ENCODE measurements at places on chromosomes 6 and 20.

DNA sequence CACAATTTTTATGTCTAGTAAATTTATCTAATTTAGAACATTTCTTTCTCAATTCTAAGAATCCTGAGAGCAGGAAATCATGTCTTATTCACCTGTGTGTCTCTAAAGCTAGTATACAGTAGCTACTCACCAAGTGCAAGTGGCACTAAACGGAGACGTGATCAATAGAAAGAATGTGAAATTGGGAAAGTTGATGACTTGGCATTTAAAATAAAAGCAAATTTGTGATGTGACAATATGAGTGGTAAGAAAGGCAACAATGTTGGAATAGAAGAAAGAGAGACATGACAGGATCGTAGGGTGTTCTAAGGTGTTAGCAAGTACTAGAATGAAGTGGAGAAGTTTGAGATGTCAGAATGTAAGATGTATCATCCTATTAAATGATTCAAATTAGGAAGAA lies 725.9 kb downstream of the BCKDHB start:
- DNase-seq, result no peak

DNA sequence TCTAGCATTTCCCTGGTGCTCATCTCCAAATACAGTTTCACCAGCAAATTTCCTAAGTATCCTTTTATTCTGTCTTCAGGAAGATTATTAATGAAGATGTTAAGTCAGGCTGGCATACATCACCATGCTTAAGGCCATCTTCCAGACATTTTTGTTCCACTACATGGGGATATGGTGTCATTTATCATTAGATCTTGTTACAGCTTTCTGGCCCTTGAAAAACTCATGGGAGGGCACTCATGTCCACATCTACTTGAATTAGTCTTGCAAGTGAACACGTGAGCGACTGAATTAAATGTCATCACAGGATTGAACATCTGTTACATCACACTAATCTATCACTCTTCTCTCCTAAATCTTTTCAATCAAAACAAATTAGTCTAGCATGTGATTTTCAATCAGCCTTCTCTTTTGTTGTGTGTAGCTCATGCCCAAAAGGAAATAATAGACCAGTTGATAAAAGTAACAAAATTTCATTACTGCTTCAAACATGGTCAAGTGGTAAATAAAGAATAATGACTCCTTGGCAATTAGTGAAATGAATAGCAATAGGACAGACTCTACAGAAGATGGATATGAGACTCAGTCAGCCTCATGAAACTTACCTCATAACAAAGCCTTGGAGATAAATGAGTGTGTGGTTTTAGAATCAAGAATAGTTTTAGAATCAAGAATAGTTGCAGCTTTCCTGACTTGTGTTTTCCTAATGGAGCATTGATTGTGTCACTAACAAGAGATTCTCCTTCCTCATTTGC lies 80.5 kb downstream of the MTFR2 start:
- no peak for DNase-seq

DNA sequence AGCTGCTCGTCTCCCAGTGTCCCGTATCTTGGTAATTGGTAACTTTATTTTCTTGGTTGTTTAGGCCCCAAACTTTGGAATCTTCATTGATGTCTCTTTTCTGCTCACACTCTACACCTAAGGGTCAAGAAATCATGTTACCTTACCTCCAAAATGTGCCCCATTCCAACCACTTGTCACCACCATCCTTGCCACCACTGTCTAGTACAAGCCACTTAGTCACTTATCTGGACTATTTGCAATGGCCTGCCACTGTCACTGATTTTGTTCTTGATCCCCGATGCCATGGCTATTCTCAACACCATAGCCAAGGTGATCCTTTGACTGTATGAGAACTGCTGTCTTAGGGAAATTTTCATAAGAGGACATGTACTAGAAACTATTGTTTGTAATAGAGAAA lies 46.0 kb upstream of the SLC22A16 start:
- DNase-seq, result no peak

DNA sequence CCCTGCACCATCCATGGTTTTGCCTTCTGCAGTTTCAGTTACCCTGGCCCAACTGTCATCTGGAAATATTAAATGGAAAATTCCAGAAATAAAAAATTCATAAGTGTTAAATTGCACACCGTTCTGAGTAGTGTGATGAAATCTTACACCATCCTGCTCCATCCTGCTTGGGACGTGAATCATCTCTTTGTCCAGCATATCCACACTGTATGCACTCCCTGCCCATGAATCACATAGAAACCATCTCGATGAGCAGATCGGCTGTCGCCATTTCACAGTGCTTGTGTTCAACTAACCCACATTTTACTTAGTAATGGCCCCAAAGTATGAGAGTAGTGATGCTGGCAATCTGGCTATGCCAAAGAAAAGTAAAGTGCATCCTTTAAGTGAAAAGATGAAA lies 105.9 kb upstream of the ID4 start:
- no peak for DNase-seq

- DNase-seq, result no peak
Observed at GRCh38 chr6:44004625-44005506, 122.4 kb downstream of the MRPL14 start.

GRCh38 chr20:40966103-40966502 lies 62.5 kb upstream of the TOP1 start:
- no peak for DNase-seq

DNA sequence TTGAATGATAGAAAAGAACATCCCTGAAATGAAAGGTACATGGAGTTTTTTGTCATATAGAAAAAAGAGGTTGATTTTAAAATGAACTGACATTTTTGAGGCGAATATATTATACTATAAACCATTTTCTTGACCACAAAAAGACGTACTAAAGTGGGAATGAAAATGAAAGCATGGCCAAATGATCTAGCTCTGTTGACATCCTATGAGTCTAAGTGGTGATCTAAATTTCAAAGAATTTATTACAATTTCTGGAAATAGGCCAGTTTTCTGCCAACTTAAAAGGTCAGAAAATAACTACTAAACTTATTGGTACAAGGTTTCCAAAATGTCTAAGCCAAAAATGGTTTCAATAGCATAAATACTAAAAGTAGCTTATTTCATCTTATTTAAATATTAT lies 536.8 kb downstream of the EYS start:
- no peak for DNase-seq

DNA sequence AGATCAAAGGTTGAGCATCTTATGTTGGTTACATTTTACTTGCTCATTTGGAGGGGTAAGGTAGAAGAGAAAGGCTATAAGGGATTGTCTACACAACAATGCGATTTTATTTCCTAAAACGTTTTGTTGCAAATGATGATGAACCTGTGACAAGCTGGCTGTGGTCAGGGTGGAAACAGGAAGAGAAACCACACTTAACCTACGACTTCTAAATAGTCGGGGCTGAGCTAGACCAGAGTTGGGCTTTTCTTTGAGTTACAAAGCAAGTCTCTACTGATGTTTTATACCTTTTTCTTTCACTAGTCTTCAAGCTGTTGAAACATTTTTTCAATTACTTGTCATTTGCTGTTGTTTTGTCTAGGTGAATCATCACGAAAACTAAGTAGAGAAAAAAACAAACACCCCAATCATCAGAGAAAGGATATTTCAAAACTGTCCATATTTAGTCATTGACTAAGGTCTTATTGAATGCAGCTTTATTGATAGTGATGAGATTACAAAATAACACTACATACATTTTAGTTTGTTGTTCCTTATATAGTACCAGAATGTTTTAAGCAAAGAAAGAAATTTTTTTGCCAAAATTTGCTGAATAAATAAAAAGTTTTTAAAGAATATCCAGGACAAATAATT lies 18.0 kb downstream of the KLHL31 start:
- no peak for DNase-seq

DNA sequence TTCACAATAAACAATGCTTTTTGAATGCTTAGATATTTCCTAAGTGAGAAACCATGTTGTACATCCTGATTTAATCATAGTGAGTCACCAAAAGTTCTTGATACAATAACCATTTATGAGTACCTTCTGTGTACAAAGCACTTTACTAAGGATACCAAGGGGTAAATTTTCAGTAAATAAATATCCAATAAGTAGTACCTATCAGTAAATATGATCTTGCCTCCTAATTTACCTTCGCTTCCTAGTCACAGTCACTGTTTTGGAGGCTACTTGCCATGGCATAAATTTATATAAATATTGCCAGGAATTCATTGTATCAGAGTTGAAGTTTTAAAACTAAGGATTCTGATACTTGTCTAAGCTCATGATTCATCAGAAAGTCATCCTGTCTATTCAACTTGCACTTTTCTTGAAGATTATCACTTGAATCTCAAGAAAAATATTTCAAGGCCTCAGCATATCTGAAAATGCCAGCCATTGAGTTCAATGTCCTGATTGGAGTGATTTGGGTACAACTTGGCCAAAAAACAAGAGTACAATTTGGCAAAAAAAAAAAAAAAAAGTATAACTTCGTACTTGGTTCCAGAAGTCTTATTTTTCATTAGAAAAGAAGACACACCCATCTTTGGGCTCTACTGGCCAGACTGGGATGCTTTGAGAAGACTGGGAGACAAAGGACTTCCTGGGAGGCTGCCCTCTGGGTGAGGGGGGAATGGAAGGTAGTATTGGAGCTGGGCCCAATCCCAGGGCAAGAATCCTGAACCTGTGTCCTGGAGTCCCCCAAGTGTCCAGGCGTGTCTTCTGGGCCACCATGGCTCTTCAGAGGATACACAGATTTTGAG lies 32.8 kb downstream of the RAB22A start:
- DNase-seq, result no peak

DNA sequence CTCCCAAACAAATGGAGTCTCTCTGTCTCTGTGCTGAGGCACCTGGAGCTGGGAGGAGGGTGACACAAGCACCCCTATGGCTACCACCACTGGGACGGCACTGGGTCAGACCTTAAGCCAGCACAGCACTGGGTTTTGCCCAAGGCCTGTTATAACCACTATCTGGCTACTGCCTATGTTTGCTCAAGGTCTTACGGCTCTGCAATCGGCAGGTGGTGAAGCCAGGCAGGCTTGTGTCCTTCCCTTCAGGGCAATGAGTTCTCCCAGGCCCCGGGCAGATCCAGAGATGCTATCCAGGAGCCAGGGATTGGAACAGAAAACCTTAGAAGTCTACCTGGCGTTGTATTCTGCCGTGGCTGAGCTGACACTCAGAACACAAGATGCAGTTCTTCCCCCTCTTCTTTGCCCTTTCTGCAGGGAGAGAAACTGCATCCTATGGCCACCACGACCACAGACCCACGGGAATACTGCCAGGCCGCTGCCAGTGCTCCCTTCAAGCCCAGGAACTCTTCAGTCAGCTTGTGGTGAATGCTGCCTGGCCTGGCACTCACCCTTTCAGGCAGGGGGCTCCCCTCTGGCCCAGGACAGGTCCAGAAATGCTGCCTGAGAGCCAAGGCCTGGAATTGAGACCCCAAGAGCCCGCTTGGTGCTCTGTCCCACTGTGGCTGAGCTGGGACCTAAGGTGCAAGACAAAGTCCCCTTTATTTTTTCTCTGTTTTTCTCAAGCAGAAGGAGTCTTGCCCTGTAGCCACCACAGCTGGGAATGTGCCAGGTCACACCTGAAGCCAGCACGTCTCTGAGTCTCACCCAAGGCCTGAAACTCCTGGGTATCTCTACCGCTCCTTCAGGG lies 67.0 kb upstream of the FRMD1 start:
- no peak for DNase-seq

GRCh38 chr6:16154904-16155303 lies 26.0 kb downstream of the MYLIP start:
- no peak for DNase-seq

DNA sequence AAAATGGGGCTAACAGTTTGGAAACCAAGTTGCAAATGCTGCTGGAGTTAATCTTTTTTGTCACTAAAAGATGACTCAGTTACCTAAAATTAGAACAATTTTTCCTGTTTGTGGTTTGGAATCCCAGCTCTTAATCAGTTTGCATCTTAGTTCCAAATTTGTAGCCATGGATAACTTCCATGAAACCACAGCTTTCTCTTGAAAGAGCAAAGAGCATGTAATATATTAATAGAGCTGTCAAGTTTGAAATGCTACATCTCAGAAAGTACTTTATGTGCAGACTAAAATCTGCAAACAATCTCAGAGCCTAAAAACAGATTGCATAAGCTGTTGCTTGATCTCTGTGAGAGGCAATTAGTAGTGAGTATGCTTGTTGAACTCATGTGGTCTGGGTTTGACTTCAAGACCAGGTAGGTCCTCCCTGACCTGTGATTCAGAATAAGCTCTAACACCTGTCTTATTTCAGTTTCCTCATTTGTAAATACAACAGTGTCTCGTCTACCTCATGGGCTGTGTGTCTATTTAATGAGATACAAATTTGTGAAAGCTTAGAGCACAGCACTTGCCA lies 23.5 kb downstream of the DHX35 start:
- no peak for DNase-seq

GRCh38 chr6:20467437-20467836 lies 65.8 kb downstream of the E2F3 start:
- DNase-seq, result no peak

GRCh38 chr6:140073456-140073855 lies 699.0 kb upstream of the CITED2 start:
- no peak for DNase-seq

DNA sequence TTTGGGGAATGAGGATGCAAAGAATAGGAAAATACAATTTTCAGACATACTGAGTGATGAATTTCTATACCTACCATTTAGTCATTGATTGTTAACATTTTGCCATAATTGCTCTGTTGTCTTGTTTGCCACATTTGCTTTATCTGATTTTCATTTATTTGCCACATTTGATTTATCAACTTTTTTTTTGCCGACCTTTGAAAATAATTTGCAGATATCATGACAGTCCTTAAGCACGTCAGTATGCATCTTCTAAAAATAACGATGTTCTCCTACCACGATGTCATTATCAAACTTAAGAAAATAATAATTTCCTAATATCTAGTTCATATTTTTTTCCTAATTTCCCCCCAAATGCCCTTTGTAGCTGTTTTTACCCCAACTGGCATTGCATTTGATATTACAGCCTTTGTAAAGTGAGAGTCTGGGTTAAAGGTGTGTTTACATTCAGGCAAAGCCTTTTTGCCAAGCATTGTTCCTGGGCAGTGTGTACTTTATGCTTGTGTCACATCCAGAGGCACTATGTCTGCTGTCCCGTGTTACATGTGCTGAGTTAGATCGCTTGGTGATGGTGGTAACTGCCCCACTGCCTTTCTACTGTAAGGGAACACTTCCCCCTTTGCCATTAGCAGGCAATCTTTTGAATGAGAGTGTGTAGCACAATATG lies 26.4 kb downstream of the SEC23B start:
- no peak for DNase-seq

All from urinary bladder (tissue), 4 donors.